ENCODE measurements at places on chromosomes 12 and 14.

DNA sequence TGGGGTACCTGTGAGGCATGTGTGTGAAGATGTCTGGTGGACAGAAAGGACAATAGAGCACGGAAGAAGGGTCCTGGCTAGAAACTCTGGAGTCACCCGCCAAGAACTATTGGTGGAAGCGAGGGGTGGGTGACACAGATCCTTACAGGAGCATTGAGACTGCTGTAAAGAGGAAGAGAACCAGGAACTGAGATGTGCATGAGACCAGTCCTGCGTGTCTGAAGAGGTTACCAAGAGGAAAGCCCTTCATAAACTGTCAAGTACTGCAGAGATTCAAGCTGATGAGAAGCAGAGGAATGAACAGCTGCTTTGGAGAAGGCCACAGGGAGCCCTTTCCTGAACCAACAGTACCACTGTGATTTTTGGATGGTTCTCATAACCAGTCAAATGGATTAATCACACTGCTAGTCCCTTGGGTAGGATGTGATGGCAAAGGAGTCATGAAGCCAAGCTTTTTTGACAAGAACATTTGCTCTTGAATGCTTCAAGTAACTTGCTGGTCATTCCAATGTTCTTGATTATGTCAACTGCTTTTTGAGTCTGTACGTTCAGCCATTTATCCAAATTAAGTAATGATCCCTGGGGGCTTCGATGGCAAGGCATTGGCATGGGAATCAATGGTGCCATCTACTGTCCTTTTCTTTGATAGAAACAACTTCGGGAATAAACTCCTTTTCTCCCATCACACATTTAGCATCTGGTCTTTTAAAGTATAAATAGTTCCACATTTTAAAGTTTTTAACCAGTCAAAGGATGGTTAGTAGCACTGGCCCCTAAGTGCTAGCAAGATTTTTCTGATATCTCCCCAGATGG is 42.9 kb downstream of the GPR135 start:
- DNase-seq: no peak
- H3K36me3 ChIP-seq: no peaks in the 10 kb centered on the region
- H3K4me1 ChIP-seq: no peaks in the 10 kb centered on the region
- H3K4me3 ChIP-seq: no peak overlapping the region
- H3K27ac ChIP-seq: no peak overlapping the region
- H3K27me3 ChIP-seq: no peaks in the 10 kb centered on the region

DNA sequence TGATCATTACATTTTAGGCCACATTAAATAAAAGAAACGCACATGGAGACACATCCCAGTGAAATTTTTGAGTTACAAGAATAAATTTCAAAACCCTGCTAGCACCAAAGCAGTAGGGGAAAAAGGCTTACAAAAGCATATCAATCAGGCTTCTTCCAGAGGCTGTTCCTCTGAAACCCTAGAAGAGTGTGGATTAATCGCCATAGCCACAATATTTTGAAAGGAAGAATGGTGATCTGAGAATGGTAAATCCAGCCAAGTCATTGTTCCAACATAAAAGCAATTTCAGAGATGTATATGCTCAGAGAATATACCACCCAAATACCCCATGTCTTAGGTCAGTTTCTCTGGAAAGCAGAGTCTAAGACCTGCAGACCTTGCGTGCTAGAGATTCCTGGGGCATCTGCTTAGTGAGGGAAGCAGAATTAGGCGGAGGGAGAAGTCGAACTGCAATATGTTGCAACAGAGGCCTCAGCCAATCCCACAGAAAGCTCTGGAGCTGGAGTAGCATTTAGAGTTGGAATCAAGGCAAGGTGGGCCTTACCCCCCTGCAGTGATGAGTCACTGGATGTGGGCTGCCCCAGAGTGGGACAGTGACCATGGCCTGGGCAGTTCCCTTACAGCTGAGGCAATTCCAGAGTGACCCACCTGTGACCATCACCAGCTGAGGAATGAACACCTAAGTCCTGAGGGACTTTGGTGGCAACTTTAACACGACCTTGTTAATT is 125.2 kb downstream of the NTF3 start:
- no peak overlapping the region for H3K27ac ChIP-seq
- no peaks in the 10 kb centered on the region for H3K4me1 ChIP-seq
- H3K36me3 ChIP-seq: no peaks in the 10 kb centered on the region
- H3K4me3 ChIP-seq: no peak overlapping the region
- no peak for DNase-seq

DNA sequence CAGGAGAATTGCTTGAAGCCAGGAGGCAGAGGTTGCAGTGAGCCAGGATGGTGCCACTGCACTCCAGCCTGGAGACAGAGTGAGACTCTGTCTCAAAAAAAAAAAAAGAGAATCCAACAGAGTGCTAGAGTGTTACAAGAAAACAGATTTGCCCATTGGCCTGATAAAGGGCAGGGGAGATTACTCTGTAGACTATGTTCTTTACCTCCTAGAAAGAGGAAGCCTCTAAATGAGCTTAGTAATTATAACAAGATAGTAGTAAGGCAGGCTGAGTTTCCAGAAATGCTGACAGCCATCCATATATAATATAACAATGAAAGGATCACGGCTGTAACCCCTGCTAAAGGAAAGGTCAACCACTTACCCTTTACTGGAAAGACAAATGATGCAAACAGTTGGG is 24.4 kb downstream of the AK7 start:
- H3K4me3 ChIP-seq: no peak overlapping the region
- H3K4me1 ChIP-seq: no peaks in the 10 kb centered on the region
- H3K36me3 ChIP-seq: no peaks in the 10 kb centered on the region
- no peaks in the 10 kb centered on the region for H3K27me3 ChIP-seq

- H3K27me3 ChIP-seq: no peaks in the 10 kb centered on the region
- peaks cover 10% of the 10 kb centered on the region for H3K4me1 ChIP-seq
- no peak overlapping the region for H3K4me3 ChIP-seq
- no peak for DNase-seq
- H3K36me3 ChIP-seq: no peaks in the 10 kb centered on the region
Measured at GRCh38 chr12:123391546-123392343, 7.8 kb downstream of the KMT5A start.

DNA sequence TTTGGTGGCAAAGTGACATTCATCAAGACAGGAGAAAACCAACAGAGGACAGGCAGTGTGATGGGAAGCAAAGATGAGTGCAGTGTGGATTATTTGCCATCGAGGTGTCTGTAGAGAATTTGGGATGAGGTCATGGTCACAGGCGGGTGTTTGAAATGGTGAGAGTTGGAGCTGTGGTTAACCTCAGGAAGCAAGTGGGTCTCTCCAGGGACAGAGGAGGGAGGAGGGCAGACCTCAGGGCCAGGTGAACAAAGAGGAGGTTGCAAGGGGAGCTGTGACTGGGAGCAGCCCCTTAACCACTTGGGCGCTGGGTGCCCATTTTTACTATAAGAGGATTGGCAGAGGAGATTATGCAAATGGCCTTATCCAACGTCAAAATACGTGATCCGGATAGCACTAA is 7.0 kb downstream of the FZD10 start:
- no peak for DNase-seq
- H3K27me3 ChIP-seq: no peaks in the 10 kb centered on the region
- H3K4me3 ChIP-seq: no peak overlapping the region
- no peaks in the 10 kb centered on the region for H3K36me3 ChIP-seq

- no peak overlapping the region for H3K4me3 ChIP-seq
- no peaks in the 10 kb centered on the region for H3K36me3 ChIP-seq
- H3K27me3 ChIP-seq: no peaks in the 10 kb centered on the region
Measured at GRCh38 chr12:83158613-83159207, 472.0 kb downstream of the TMTC2 start.
